CD4-positive, alpha-beta memory T cell (primary cell): ENCODE measurements at places on chromosomes 3 and 15.

DNA sequence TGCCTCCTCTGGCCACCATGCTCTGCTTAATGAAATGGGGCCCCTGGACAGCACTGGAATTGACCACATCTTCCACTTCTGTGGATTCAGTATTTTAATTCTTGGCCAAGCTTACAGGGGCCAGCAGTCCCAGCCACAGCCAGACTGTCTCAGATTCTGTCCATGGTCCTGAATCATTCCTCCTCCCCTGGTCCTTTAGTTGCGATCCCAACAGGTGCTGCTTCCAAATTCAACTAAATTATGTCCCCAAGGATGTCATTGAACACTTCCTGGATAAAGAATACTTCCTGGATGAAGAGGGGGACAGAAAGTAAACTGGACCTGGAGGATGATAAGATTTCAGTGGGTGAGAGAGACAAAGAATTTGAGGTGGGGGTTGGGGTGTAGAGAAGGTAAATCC lies 111.1 kb upstream of the FOXB1 start:
- DNase-seq = no peak

- DNase-seq = no peak
These were observed 997.9 kb upstream of the ALCAM start for GRCh38 chr3:104368760-104369159.

GRCh38 chr15:75148280-75148679 lies 53.4 kb upstream of the C15orf39 start:
- DNase-seq = no peak

DNA sequence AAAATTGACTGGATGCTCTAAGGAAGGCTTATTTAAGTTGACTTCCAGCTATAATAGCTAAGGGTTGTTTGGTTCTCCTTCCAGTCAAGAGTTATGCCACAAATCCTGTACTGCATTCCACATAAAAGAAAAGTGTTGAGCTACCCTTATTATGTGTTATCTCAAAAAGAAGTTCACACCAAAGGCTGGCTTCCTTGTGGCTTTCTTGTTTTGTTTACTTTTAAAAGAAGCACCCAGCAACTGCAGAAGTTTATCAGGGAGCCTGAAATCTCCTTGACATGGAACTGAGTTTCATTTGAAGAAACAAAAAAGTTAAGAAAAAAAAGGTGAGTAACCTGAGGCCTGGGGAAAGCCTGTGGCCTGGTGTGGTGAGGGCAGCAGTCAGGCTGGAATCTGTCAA lies 10.2 kb downstream of the MGLL start:
- no peak for DNase-seq

GRCh38 chr15:90101969-90102890 lies at the start of gene IDH2:
IDH2 (minus strand) TSS chr15:90102468; CDS start chr15:90102390, 78 bp downstream.
- DNase-seq = peak; percentile 82

- peak; percentile 35 for DNase-seq
These were observed 2.3 kb downstream of the BBX start for GRCh38 chr3:107524841-107525643.

GRCh38 chr15:81941479-81941878 lies 104.3 kb downstream of the MEX3B start:
- DNase-seq = no peak

GRCh38 chr3:178476886-178477285 lies 59.4 kb upstream of the KCNMB2 start:
- no peak for DNase-seq

DNA sequence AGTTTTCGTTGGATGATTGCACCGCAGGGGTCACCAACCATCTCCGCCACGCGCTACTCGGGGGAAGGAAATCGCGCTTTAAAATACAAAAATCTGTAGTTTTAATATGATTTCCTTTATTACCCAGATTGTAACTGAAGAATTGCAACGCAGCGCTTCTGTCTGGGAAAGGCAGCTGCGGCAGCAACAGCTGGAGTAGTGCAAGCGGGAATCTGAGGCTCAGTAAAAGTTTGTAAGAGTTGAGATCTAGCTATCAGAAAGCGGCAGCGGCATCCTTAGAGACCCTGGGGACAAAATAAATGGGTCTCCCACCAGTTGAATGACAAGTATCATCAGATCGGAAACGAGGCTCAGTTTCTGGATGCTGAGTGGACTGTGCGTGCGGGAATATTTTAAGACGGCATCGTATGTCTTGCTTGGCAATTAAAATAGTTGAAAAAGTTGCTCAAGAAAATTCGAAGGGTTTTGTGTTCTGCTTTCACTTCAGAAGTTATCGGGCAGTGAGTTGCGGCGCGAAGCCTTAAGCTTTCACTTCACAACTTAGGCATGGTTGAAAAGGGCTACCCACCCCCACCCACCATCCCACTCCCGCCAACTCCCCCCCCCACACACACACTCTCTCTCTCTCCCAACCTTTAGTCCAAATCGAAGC lies 2.7 kb downstream of the MECOM start:
- DNase-seq = peak; percentile 17

GRCh38 chr3:104388619-104389018 lies 978.1 kb upstream of the ALCAM start:
- DNase-seq = no peak

GRCh38 chr3:152056481-152056880 lies 183.0 kb downstream of the SUCNR1 start:
- DNase-seq = no peak

GRCh38 chr3:53318522-53318921 lies 28.8 kb downstream of the DCP1A start:
- no peak for DNase-seq

GRCh38 chr3:26713091-26713490 lies 90.5 kb downstream of the LRRC3B start:
- no peak for DNase-seq

DNA sequence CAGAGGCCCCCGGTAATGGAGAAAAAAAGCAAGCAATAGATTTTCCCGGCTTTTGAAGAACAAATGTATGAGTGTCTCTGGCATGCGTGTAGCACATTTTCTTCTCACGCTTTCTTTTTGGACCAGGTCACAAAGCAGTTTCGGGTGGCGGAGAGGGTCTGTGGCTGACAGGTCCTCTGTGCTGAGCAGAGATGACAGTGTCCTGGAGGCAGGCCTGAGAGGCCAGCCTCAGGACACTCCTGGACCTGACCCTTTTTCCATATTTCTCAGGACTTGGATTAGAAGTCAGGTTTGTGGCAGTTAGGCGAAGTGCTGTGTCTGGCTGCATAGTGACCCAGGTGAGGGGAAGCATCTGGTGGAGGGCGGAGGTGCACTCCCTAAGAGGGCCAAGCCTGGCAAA lies 52.9 kb downstream of the KLF13 start:
- DNase-seq = no peak

DNA sequence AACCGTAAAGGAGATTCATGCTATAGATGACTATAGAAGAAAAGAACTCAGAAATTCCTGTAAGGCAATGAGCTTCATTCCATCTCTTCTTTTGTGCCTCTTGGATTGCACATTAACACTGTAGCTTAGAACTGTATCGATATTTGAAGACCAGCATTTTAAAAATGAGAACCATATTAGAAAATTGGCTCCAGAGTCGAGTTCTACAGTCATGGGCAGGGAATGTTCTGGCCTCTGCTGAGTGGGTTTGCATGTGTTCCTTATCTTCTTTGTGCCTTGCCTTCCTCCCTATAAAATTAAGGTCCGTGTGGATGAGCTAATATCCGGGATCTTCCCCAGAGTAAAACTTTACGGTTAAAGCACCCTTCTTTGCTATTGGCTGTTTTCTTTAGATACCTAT lies 77.4 kb upstream of the PLCL2 start:
- no peak for DNase-seq

- DNase-seq = no peak
These were observed 369.5 kb downstream of the CNTN6 start for GRCh38 chr3:1462371-1462770.

DNA sequence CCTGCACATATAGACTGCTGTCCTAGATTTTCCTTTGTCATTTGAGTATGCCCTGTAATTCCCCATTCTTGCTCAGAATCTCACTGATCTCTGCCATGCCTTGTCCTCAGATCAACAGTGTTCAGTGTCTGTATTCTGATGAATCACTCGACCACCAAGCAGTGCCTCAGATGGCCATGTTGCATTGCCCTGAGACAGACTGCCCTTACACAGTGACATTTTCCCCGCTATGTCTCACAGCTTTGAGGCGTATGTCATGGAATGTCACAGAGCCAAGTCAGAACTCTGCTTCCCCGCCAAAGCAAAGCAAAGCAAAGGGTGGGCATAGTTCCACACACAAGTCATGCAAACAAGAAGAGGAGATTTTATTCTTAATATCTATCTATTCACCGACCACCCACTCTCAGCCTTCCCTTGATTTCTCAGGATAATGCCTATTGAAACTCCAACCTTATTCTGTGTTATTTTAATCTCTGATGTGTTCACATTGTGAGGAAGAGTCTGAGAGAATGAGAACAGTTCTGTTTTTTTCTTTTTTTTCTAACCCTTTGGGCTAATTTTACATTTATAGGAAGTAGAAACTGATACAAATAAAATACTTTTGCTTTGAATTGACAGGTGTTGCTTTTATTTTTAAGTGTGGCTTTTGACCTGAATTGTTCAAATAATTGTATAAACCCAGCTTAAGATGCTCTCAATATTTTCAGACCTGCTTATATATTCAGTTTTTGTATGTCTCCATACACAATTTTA lies 16.9 kb upstream of the PSMD6 start:
- DNase-seq = no peak

DNA sequence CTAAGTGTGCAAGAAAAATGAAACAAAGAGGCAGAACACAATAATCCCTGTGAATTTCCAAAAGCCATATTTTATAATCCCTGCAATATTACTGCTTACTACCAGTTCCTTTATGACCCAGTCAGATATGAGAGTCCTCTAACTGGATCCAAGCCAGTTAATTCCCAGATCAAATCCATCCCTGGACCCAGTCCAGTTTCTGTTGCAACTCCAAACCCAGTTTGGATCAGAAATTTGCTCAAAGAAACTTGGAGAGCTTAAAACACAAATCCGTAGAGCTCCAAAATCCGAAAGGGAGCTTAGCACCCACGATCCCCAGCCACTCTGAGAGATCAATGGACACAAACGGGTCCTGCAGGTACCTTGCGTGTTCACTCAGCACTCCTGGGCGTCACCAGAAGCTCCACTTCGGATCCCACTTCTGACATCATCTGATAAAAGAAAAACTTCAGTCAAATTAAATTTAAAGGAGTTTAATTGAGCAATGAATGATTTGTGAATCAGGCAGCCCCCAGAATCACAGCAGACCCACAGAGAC lies 32.6 kb upstream of the THUMPD3 start:
- DNase-seq = no peak

DNA sequence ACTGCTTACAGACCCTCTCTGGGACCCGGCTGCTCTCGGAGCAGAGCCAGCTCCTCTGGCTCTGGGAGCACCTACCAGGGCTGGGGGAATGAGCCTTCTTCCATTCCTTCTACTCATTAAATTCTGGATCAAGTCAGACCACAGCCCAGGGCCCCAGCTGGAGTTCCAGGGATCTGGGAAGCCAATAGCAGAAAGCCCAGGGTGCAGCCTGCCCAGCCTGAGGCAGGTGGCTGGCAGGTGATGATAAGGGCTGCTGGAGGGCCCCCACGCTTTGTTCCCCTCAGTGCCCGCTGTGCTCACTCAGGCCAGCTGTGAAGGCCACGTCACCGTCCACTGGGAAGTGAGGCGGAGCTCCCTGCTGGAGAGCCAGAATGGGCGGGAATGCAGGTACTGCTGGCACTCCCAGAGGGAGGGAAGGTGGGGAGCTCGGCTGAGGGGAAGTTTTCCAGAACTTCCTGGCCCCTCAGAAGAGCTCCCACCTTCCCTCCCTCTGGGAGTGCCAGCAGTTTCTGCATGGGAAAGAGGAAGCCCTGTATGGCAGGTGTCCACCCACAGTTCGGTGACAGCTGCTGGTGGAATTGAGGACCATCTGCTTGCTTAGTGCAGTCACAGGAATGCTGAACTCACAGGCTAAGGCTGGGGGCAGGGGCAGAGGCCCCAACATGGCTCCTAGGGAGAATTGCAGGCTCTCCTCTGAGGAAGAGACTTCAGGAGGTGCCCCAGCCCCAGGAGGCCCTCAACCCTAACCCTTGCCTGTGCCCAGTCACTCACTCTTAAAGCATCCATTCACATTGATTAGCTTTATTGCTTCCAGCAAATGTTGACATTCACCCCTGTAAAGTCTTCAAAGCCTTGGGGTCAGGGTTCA lies 12.6 kb upstream of the RTP3 start:
- no peak for DNase-seq

GRCh38 chr15:80836223-80836622 lies 57.1 kb downstream of the CEMIP start:
- DNase-seq = no peak

DNA sequence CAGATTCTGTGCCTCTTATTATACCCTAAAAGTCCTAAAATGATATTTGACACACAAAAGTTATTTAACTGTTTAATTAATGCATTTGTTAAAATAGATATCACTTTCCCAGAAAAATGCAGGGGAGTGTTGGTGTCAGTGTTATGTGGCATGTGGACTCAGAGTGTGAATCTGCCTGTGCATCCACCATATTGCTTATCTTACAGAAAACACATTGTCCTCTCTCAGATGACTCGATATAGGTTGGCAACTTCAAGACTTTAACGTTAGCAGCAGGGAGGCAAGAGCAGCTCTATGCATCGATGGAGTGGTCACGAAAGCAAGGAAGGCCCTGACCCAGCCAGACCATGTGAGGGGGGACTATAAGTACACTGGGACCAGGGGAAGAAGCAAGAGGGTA lies 165.4 kb upstream of the DCBLD2 start:
- no peak for DNase-seq

DNA sequence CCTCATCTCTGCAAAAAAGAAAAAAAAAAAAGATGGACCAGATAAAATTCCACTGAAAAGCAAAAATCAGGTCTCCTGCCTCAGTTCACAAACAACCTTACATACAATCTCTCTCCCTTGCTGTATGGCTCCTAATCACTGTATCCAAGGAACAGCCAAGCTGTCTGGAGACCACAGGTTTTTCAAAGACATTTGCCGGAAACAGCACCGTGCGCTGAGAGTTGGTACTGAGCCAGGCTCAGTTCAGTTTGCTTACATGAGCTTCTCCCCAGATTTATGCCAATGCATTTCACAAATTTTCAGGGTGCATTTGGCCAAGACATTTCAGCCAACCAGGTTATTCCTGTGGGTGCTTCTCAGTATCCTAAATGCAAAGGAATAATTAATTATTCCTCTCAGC lies 4.1 kb downstream of the ACP3 start:
- no peak for DNase-seq

- no peak for DNase-seq
These were observed 155.5 kb downstream of the FNDC3B start for GRCh38 chr3:172194702-172195406.
